ENCODE measurements at places on chromosomes 2 and 18. TPM values are rescaled to one million over a fixed set of nuclear protein-coding genes. Genes with fewer than 3 reads are reported as not detected.

Gene CACNB4
- total RNA-seq, result 15.3 TPM

DNA sequence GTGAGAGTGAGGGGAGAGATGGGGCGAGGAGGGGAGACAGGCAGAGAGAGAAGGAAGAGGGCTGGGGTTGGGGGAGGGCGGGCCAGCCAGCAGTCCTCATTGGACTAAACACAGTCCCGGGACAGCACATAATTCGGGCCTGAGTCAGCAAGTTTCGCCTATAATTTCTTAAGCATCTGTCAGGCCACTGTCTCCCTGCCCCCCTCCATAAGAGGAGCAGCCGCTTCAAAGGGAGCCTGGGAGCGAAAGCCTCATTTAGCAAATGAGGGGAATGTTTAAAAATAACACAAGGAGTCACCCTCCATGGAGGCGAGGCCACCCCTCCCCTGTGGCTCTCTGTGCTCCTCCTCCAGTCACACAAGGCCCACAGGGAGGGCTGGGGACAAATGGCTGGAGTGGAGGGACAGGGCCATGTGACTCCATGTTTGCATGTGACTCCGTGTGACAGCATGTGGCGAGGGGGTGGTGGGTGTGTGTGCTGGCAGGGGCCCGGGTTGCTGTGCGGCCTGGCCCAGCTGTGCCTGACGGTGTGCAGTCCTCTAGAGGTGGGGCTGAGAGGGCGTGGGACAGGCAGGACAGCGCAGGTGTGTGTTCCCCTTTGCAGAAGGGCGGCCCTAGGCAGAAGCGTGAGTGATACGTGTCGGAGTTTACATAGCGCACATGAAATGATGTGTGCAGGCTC lies 162.4 kb downstream of the CELF4 start:
- no peak for DNase-seq

GRCh38 chr2:144675731-144676130 lies 155.8 kb upstream of the ZEB2 start:
- no peak for DNase-seq

Gene SERPINB11
- total RNA-seq, result not detected

DNA sequence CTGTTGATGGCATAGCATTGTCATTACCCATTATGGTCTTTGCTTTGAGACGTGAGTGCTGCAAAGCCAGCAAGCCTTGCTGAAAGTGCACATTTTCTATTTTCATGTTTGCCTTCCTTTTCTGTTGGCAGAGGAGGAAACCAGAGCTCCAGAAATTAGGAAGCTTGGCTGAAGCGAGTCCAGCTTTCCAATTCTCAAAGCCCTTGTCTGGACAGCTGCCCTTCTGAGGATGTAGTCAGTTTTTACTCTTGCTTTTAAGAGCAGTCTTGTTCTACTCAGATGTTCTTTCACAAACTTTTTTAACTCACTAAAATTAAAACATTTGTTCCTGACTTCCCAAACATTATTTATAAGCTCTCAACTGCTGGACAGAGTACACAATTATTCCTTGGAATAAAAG lies 93.8 kb downstream of the ICOS start:
- DNase-seq, result no peak

DNA sequence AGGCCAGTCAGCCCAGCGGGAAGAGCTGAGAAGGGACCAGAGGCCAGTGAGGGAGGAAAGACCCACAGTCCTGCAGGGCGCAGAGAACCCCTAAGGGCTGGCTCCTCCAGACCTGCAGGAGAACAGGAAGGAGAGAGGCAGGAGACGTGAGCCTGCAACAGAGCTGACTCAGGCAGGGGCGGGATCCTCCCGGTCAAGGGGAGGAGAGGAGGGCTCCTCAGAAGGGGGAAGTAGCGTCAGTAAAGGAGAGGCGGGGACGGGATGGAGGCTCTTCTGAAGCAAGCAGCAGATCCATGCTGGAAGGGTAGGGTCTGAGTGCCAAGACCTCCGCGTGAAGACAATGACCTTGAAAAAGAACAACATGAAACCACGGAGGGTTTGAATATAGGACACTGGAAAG lies 50.8 kb downstream of the TRABD2A start:
- DNase-seq, result peak; percentile 74

DNA sequence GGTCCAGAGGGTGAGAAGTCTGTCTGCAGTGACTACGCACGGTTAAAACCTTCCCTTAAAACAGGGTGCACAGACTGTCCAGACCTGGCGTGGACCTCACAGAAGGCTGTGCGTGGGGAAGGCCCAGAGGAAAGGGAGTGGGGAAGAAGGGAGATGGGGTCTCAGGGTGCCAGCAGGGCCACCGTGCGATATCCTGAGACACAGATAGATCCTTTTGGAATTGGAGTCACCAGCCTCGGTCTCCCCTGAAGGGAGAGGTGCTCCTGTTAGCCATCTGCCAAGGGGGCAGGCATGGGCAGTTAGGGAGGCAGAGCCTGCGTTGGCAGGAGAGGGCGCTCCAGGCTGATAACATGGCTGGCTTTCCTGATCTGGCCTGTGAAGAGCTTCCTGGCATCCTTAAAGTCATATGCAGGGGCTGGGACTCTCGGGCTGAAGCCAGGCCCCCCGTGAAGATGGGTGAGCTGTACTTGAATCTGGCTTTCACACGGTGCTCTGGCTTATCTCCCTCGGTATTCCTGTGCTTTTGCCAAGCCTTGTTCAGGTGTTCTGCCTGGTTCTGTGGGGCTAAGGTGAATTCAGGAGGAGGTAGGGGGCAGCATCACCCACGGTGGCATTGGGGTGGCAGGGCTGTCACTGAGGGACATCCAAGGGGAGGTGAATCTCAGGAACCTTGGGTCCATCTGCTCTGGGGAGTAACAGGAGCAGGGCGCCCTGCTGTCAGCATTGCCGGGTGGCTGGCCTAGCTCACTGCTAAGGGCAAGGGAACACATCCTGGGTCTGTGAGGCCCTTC lies 107.2 kb upstream of the SMAD2 start:
- no peak for DNase-seq

DNA sequence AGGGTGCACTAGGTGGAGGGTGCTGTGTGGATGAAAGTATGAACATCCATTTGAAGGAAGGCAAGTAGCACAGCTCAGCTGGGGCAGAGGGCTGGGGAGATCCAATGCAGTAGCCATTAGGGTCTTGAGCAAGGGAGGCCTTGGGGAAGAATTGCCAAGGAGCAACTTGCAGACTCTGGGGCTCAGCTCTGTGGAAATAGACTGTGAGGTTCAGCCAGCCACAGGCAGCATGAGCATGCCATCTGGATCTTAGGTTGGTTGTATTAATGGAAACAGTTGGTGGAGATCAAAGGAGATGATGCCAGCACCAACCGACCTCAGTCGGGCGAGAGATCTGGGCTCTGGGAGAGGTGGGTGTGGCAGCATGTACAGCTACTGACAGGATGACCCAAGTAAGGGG lies 5.6 kb downstream of the ZAP70 start:
- peak; percentile 25 for DNase-seq

DNA sequence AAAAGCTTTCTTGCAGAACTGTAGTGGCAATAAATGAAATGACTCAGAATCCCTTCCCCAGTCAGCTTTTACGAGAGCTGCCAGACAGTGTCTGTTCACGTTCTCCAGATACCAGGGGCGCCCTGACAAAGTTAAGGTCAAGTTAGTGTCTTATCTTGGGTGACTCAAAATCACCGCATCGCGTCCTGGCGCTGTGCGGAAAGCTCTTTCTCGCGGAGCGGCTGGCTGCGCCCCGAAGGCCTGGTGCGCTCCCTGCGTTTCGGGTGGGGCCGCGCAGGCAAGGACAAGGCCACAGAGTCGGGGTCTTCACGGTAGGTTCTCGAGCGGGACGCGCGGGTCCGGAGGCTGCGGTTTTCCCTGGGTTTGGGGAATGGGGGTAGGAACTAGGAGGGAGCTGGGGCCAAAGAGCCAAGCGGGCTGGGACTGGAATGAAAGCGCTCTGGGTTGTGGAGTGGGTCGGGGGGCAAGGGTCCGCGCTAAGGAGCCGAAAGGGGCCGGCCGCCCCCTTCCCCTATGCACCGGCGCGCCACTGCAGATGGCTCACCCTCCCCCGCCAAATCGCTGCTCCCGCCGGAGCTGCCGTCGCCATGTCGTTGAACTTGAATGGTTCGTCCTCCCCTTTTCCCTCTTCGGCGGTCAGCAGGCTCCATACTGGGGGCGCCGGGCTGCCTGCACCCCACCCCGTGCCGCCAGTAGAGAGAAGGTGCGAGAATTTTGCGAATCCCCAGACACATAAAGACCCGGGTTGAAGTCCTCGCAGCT lies 2.6 kb upstream of the HOXD11 start:
- DNase-seq, result no peak

DNA sequence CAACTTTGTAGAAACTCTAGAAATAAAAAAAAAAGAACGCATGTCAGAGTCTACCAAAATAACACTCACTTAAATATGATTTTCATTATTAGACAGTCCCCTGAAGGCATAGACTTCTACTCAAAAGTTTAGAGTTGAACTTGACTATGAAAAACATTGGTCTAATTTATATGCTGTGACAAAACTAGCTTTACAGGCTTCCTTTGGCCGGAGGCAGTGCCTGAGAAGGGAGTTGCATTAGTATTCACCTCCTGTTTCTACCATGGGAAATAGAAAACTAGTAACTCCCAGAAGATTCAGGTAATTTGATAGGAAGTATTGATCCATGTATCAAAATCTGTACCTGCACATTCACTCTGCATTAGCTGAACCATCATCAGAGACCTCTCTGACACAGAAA lies 163.4 kb upstream of the NOSTRIN start:
- DNase-seq, result no peak

GRCh38 chr18:27054926-27055325 lies 130.2 kb downstream of the CHST9 start:
- no peak for DNase-seq

Gene KCNJ3
- not detected for total RNA-seq

DNA sequence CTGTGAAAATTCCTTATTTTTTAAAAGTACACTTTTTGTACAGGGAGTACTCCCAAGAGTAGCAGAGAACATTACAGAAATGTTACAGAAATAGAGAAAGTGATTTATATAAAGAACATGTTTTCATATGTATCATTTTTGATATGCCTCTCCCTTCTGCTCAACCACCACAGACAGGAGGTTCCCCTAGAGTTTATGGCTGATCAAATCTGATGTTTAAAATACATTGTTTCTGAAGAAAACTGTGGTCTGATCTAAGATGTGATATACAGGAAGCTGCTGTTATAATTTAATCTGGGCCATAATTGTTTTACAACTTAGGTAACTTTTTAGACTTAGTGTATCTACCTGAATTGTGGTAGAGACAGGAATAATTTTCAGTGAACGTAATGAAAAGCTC lies 37.0 kb downstream of the STAT4 start:
- no peak for DNase-seq

DNA sequence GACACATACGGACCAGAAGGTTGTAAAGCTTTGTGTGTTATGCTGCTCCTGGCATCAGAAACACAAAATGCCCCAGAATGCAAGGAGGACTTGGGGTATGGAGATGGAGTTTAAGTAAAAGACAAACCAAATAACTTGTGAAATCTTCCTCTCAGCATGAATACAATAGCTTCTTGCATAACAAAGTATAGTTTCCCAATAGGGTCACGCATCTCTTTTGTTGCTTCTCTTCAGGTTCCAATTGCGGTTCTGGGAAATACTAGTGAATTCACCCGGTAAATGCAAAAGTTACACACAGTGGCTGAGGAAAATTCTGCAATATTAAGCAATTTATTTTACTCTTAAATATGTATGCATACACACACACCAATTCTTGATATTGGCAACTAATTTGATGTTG lies 339.2 kb upstream of the EPHA4 start:
- no peak for DNase-seq

DNA sequence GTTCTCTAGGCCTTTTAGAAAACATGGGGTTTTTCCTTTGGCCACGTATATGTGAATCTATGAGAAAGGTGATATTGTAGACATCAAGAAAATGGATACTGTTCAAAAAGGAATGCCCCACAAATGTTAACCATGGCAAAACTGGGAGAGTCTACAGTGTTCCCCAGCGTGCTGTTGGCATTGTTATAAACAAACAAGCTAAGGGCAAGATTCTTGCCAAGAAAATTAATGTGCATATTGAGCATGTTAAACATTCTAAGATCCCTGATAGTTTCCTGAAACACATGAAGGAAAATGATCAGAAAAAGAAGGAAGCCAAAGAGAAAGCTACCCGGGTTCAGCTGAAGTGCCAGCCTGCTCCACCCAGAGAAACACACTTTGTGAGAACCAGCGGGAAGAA lies 64.9 kb downstream of the CYBRD1 start:
- DNase-seq, result no peak

DNA sequence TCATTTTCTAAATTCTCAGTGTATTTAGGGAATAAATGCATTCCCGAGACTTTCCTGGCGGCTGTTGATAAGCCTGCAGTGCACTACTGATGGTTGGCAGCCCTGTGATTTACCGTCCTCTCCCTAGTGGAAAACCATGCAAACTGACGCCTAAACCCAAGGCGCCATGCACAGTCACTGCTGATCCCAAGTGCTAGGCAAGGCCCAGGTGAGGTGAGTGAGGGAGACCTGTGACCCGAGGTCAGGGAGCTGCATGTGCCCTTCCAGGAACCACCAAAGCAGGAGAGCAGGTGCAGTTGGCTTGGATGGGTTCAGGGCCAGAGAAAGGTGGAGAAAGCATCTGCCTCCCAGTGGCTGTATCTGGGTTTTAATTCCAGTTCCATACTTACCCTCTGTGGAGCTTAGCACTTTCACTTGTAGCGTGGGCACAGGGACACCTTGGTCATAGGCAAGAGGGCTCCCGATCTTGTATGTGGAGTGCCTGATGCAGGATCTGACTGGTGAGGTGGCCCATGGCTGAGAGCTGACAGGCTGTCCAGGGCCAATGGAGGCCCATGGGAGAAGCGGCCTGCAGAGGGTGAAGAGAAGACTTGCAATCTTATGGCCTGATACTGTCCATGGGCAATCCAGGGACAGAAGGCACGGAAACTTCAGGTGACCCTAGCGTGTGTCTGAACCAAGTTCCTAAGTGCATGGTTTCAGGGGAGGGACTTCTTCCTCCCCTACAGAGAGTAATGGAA lies 131.3 kb downstream of the SH3RF3 start:
- no peak for DNase-seq

All from upper lobe of right lung (tissue), 1 donor.